Activated CD4-positive, alpha-beta T cell treated with anti-CD3 and anti-CD28 coated beads, Interleukin-2, amount 10 ng/mL, durations not matched to agents 7 days and 5 days (primary cell): ENCODE measurements at places on chromosomes 4 and X. TPM values are rescaled to one million over a fixed set of nuclear protein-coding genes. Genes with fewer than 3 reads are reported as not detected.

- no peak overlapping the region for H3K4me3 ChIP-seq
- DNase-seq, result no peak
- no peaks in the 10 kb centered on the region for H3K36me3 ChIP-seq
- H3K27ac ChIP-seq, result no peak overlapping the region
Observed at GRCh38 chr4:93319041-93319440, 509.5 kb upstream of the ATOH1 start.

DOK7 gene
- not detected for total RNA-seq

DNA sequence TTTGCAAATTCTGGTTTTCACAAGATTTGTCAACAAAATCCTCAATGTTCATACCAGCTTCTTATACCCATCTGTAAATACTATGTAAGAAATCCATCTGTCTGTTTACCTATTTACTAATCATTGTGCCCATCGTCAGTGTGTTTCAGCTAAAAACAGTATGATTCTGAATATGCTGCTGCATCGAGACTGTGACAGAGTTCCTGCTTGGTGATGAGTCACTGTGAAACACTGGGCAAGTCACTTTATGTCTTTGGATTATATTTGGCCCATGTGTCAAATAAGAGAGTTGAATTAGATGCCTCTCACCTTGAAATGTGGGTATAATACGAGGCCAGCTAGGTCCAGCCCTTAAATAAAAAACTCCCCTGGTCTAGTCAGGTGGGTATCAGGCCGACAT, 79.3 kb downstream of the CBLL2 start:
- no peak for DNase-seq
- H3K4me1 ChIP-seq, result no peaks in the 10 kb centered on the region
- H3K4me3 ChIP-seq, result no peak overlapping the region
- no peak overlapping the region for H3K27ac ChIP-seq

DNA sequence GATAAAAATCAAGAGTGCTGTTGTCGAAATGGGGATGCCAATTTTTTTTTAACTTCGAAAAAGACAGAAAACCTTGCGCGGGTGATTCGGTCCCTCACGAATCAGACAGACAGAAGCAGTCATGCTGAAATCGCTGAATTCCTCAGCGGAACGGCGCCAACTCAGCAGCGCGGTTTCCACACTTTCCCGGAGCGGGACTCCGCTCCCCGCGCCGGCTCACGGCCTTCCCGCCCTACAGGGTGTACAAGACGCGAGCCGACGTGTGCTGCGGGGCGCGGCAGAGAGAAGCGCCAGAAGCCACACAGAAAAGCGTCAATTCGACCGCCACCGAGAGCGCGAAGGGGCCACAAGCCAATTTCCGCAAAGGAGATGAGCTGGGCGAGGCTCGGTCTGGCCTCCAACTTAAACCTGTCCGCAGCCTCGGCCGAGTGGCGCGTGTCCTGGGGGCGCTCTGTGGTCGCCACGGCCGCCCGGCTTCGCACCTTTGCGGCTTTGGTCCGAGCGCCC, 1.3 kb downstream of the NEXMIF start:
- peaks cover 20% of the 10 kb centered on the region for H3K27me3 ChIP-seq
- H3K4me1 ChIP-seq, result peaks cover 9% of the 10 kb centered on the region
- H3K36me3 ChIP-seq, result no peaks in the 10 kb centered on the region

DNA sequence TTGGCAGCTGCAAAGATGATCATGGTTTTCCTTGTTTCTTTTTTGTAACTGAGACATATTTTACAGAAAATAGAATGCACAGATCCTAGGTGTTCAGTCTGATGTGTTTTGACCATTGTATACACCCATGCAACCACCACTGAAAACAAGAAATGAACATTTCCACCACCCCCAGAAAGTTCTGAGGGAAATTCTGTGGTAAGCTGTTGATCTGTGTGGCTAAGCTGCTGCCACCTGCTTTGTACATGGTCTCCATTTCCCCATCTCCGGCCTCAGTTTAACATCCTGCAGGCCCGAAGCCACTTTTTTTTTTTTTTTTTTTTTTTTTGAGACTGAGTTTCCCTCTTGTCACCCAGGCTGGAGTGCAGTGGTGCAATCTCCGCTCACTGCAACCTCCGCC, 65.3 kb downstream of the NYX start:
- H3K27me3 ChIP-seq, result no peaks in the 10 kb centered on the region
- H3K4me1 ChIP-seq, result peaks cover 30% of the 10 kb centered on the region
- peak overlapping the region; percentile 27 for H3K4me3 ChIP-seq
- peak overlapping the region; percentile 91 for H3K27ac ChIP-seq
- H3K36me3 ChIP-seq, result peaks cover 4% of the 10 kb centered on the region

GRCh38 chr4:48027653-48028052, 11.1 kb downstream of the NIPAL1 start:
- H3K4me1 ChIP-seq, result peaks cover 8% of the 10 kb centered on the region
- DNase-seq, result no peak
- no peak overlapping the region for H3K4me3 ChIP-seq
- H3K27ac ChIP-seq, result no peak overlapping the region
- H3K27me3 ChIP-seq, result peaks cover 5% of the 10 kb centered on the region

DNA sequence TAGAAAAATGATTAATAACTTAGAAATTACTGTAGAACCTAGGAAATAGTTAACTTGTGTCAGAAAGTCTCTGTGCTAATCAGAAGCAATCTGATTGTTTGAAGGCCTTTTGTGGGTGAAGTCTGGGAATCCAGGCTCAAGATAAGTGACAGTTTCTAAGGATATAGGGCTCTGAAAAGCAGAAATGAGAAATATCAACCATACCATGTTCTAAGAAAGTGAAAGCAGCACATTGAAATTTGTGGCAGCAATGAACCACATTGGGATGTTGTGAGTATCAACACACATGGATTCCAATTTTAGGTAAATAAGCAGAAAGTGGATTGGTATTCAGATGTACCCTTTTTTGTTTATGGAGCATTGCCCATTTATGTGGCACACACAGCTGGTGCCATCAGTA, 464.6 kb downstream of the IL15 start:
- no peaks in the 10 kb centered on the region for H3K27me3 ChIP-seq
- H3K36me3 ChIP-seq, result peaks cover 32% of the 10 kb centered on the region
- no peak overlapping the region for H3K27ac ChIP-seq
- H3K4me1 ChIP-seq, result peaks cover 3% of the 10 kb centered on the region
- no peak for DNase-seq

- H3K36me3 ChIP-seq, result no peaks in the 10 kb centered on the region
- no peak for DNase-seq
- no peak overlapping the region for H3K4me3 ChIP-seq
- no peak overlapping the region for H3K27ac ChIP-seq
- no peaks in the 10 kb centered on the region for H3K4me1 ChIP-seq
- no peaks in the 10 kb centered on the region for H3K27me3 ChIP-seq
Observed at GRCh38 chr4:52250154-52250553, 199.1 kb downstream of the SPATA18 start.

DNA sequence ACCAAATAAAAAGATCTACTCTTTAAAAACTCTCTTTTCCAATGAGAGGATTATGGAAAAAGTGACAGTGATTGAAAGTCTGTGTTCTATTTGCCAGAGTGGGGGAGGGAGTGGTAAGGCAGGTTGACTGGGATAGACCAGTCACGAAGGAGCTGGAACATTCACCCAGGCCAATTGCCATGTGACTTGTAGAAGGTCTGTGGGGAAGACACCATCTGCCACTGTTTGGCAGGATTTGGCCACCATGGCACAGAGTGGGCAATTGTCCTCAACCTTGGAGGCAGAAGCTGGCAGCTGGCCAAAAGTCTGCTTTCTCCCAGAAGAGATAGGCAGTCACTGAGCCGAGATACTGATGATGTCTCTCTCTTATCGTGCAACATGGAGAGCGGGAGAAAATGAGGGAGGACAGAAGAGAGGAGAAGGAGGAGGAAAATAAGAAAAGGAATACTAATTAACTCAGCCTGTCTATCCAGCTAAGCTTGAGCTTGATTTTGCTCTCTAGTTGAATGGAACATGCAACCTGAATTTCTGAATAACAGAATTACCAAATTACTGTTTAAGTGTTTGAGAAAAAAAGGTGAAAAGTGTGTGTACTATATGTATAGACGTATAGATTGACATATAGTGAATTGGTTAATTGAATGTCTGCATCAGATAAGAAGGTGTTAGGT, 267.1 kb downstream of the ARHGAP24 start:
- no peaks in the 10 kb centered on the region for H3K36me3 ChIP-seq
- no peak overlapping the region for H3K27ac ChIP-seq
- no peak for DNase-seq
- H3K27me3 ChIP-seq, result no peaks in the 10 kb centered on the region

- H3K27me3 ChIP-seq, result peaks cover 4% of the 10 kb centered on the region
- no peak overlapping the region for H3K4me3 ChIP-seq
- DNase-seq, result no peak
- H3K27ac ChIP-seq, result no peak overlapping the region
- H3K4me1 ChIP-seq, result peaks cover 10% of the 10 kb centered on the region
Observed at GRCh38 chr4:87232216-87232615, 11.8 kb upstream of the KLHL8 start.

FIP1L1 gene
- 74.1 TPM for total RNA-seq

DNA sequence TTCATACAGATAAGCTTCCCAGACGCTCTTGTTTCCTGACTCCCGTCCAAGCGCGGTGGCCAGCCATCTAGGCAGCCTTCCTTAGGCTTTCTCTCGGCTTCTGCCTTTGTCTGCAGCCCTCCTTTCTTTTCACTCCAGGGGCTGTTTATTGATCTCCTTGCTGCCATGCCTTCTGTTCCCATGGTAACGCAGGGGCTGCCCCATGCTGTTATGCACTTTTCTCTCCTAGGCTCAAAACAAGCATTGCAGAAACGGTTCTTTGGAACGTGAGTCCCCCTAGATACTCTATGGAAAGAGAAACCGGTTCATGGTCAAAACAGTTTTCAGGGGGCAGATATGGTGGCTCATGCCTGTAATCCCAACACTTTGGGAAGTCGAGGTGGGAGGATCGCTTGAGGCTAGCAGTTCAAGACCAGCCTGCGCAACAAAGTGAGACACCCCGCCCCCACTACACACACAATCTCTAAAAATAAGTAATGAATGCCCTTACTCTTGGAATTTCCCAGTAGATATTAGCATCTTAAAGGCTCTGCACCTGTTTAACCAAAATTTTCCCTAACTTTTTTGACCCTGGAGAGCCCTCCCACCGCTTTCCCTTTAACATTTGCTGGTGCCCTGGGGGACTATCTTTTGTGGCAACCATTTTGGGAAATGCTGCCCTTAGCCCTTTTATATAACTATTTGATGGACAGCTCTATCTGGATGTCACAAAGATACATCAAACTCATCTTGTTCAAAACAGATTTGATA, 53.9 kb upstream of the ZNF157 start:
- no peak overlapping the region for H3K4me3 ChIP-seq
- no peaks in the 10 kb centered on the region for H3K4me1 ChIP-seq
- no peak for DNase-seq
- no peaks in the 10 kb centered on the region for H3K27me3 ChIP-seq
- no peak overlapping the region for H3K27ac ChIP-seq

DNA sequence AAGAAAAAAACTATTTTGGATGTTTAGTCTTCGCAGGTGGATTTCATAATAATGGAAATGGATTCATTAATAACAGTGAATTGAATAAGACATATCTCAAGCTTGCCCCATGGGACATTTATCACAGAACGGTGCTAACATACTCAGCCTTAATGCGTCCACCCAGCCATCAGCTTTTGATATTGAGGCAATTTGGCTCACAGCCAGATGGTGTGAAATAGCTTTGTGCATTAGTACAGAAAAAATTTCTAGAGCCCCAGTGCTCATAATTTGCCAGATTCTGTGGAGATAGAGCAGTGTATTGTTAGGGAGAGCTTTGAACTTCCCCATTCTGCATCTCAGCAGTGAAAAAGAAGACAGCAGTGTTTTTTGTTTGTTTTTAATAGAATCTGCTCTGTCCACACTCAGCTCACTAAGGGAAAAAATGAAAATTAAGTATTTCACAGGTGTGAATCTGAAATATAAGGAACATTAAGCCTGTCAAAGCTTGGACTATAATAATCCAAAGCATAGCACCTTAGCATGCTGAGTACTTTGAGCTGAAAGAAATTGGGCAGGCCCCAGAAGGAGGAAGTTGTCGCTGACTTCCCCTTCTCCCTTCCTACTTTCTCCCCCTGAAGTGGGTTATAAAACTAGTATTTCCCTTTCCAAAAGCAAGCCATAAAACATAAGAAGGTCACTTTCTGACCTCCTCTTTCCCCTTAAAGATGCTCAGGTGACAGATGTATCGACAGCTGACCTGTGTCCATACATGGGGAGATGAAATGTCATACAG, 295.8 kb downstream of the MAGEB5 start:
- H3K27me3 ChIP-seq, result no peaks in the 10 kb centered on the region
- H3K27ac ChIP-seq, result no peak overlapping the region
- no peak overlapping the region for H3K4me3 ChIP-seq
- no peaks in the 10 kb centered on the region for H3K4me1 ChIP-seq

DNA sequence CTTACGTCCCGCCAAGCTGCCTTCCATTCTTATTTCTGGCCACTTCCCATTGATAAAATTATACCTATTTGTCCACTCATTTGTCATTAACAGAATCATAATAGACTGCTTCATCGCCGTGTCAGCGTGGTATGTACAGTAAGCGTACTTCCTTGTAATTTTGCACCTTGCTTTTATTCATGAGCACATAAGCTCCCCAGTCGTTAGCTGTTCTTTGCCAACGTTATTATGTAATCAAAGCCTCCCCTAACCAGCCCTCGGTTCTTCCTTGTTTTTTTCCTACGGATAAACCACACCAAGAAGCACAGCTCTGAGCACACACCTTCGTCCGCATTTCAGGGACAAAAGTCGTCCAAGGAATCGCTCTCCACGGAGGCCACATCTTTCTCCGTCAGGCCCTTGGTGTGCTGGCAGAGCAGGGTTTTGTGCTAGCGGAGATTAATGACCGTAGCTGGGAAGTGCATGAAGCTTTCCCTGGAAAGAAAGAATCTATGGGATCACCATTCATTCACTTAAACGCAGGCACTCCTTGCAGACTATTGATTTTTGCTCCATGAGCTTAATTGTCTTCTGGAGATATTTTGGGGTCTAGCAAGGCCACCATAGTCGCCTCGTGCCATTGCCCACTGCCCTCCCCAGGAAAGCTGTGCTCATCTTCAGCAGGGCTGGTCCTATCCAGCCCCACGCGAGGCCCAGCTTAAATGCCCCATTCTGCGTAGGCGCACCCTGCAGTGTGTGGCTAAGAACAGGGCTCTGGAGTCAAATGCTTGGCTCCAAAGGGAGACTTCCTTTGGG, 200.9 kb upstream of the PSAPL1 start:
- no peaks in the 10 kb centered on the region for H3K36me3 ChIP-seq
- H3K27ac ChIP-seq, result no peak overlapping the region

GRCh38 chrX:93322110-93322509, 351.3 kb downstream of the NAP1L3 start:
- H3K27ac ChIP-seq, result no peak overlapping the region
- H3K4me1 ChIP-seq, result no peaks in the 10 kb centered on the region
- no peaks in the 10 kb centered on the region for H3K36me3 ChIP-seq
- DNase-seq, result no peak
- H3K4me3 ChIP-seq, result no peak overlapping the region

GRCh38 chr4:40193016-40193571, 3.7 kb upstream of the RHOH start:
- DNase-seq, result peak; percentile 66
- H3K4me3 ChIP-seq, result peak overlapping the region; percentile 94
- H3K36me3 ChIP-seq, result peaks cover 22% of the 10 kb centered on the region
- H3K27ac ChIP-seq, result peak overlapping the region; percentile 98
- H3K27me3 ChIP-seq, result no peaks in the 10 kb centered on the region

EDNRA gene
- not detected for total RNA-seq
